ENCODE measurements at places on chromosomes 5 and 9. TPM values are rescaled to one million over a fixed set of nuclear protein-coding genes. Genes with fewer than 3 reads are reported as not detected.

DNA sequence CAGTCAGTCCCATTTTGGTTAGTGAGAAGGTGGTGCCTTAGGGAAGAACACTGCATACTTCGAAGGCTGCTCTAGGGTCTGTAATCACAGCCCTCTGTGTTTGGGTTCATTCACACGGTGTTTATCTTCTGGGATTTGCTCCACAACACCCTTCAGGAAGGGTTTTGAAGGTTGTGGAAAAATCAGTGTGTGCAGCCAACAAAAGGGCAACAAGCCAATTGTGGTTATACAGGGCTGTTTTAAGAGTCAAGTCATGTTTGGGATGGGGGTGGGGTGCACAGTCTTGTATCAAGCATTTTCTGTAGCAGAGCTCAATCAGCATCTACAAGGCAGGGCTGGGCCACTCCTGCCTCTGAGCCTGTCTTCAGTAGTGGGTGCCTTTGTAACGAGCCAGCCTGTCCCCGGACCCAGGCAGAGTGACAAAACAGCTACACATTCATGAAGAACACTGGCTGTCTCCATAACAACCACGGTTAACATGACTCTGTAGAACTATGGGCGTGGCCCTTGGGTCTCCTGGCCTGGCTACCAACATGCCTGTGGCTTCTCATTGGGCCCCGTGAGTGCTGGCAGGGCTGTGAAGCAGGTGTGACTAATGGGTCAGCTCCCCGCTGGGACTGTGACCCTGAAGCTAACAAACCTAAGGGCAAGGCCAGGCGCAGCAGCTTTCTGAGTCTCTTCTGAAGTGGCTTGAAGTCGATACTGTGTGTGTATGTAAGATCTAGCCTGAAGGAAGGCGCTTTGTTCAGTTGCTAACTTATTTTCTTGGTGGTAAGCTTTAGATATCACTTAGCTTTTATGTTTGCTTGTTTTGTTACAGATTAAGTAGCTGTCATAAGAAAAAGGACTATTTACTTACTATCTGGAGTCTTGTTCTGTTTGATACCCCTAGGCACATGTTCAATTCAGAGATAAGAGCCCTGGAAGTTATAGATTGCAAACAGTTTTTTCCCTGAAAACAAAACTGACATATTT lies 27.9 kb upstream of the GOLM1 start:
- peak; percentile 68 for DNase-seq

- no peak for DNase-seq
These were observed 52.5 kb upstream of the SEMA6A start for GRCh38 chr5:116626945-116627679.

Gene NCBP1
- 24.7 TPM for total RNA-seq

DNA sequence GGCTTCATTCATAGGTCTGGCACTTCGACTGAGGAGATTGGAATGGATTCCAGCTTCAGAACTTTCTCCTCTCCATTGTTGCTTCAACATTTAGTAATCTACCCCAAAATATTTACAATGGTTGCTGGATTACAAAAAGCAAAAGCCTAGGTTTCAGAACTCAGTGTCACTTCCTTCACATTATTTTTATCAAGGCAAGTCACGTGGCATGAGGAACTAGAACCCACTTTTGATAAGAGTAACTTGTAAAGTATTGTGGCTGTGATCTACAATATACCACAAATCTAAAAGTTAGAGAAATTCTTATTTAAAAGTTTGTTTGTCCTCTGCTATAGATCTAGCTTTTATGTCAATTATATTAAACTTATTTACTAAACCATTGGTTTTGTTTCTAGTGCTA lies 39.7 kb upstream of the ANKDD1B start:
- no peak for DNase-seq

GRCh38 chr9:116209414-116210116 lies 56.0 kb downstream of the PAPPA start:
- no peak for DNase-seq

- no peak for DNase-seq
These were observed 642 bp upstream of the ITGA1 start for GRCh38 chr5:52786949-52787599.

GRCh38 chr5:143153332-143154119 lies 250.0 kb downstream of the NR3C1 start:
- peak; percentile 81 for DNase-seq

GRCh38 chr5:91977579-91977978 lies 594.5 kb upstream of the ARRDC3 start:
- DNase-seq: no peak

Gene PCDHAC1
- 0.71 TPM for total RNA-seq

Gene PCDHGA7
- 7.3 TPM for total RNA-seq

GRCh38 chr9:34606905-34607304 lies 5.0 kb downstream of the RPP25L start:
- DNase-seq: no peak

DNA sequence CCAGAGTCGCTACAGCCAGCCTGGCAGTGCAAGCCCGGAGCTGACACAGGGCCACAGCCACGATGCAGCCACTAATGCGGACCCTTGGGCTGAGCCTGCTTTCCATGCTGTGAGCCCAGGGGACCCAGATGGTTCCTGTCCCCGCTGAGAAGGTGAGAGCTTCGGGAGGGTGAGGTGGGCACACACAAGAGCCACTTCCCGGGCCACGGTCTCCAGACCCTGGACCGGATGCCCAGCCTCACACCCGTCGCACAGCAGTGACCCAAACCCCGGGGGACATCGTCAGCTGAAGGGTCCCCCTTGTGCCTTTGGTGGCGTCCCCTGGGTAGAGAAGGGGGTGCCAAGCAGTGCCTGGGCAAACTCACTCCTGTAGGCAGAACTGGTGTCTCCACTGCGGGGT lies 13.4 kb downstream of the PAEP start:
- DNase-seq: no peak

- DNase-seq: no peak
These were observed 75.7 kb downstream of the NRG2 start for GRCh38 chr5:139967353-139967752.

- no peak for DNase-seq
These were observed 11.3 kb upstream of the IL6ST start for GRCh38 chr5:56006094-56006493.

DNA sequence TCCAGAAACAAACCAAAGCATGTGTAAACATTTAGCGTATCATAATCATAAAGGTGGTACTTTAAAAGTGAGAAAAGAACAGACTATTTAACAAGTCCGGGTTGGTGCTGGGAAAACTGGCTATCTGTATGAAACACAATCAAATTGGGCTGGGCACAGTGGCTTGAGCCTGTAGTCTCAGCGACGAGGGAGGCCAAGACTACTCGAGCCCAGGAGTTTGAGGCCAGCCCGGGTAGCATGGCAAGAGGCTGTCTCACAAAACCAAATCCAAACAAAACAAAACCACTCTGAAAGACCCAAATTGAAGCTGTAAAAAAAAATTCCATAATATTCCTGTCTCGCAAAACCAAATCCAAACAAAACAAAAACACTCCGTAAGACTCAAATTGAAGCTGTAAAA lies 4.3 kb downstream of the MRNIP start:
- DNase-seq: no peak

DNA sequence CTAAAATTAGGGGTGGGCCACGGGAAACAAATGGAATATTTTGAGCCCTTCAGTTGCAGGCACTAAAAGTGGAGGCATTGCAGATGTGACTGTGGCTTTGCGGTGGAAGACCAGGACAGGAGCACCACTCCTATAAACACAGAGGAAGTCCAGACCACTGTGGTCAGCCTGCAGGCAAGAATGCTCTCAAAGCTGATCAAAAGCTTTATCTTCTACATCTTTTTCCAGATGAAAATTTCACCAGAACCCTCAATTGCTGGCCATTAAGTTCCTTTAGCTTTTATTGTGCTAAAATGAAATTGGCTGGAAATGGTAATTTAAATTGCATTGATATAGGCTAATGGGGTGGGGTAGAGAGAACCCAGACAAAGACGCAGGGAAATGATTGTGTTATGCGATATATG lies 208.8 kb downstream of the ERCC6L2 start:
- DNase-seq: no peak

DNA sequence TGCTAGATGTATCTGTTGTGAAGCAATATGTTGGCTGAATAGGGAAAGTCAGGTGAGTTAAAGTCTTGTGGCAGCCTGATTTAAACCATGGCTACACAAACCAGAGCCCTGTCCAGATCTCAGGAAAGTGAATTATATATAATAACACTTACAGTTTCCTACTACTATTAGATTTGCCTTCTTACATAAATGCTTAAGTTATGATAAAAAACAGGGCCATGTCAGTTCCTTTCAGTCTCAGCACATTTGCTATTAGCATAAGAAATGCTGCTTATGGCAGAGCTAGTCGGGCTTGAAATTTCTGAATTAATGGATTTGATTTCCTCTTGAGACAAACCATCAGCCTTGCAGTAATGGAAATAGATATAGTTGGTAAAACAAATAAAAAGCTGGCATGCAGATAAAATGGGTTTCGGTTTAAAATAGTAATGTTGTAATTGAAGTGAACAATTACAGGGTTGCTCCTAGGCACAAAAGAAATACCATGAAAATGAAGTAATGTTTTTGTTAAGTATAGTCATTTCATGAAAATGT lies 664.2 kb upstream of the ZNF608 start:
- no peak for DNase-seq

DNA sequence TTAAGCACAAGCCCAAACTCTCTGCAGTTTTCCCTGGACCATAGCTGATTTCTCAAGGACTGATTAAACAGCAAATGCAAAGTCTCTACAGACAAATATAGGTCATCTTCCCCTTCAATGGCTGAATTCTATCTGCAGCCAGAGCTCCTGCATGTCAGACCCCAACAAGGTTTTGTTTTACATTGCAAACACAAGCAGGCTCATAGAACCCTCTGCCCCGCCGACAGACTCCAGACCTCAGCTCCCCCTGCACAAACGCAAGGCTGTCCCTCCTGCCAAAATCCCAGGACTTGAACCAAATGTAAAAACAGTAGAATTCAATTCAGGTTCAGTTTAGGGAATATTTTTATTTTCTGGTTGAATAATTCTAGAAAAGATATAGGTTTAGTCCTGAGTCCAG lies 526.7 kb upstream of the TRPC7 start:
- DNase-seq: no peak

Gene QRFP
- not detected for total RNA-seq

- DNase-seq: no peak
These were observed 63.4 kb upstream of the WWC1 start for GRCh38 chr5:168227973-168228615.

DNA sequence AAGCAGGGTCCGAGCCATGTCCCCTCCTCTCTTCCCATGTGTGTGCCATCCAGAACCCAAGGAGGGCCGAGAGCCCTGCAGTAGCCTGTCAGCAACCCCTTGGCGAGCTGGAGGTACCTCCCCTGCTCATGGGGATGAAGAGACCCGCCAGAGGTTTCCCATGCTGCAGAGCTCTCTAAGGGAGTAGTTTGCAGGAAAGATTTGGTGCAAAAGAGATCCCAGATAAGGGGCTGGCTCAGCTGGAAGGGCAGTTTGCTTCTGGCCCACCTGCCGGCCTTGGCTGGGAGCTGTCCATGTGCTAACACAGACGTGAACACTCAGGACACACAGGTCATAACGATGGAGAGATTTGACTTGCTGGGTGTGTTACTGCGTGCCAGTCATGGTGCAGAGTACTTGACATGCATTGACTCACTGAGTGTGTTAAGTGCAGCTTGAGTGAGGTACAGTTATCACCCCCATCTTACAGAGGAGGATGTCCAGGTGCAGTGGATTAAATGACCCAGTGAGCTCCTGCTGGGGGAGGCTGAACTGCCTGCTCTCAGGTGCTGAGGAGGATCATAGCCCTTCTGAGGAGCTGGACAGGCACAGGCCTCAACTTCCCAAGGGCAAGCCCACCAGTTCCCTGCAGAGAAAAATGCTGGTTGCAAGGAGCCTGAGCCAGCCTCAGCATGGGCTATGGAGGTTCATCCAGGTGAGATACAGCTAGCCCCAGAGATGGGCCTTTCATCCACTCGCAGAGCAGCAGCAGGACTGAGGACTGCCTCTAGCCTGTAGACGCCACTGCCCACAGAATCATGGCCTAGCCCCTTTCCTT lies 6.3 kb upstream of the SLC25A48 start:
- DNase-seq: no peak

Measured in sciatic nerve (tissue), 2 donors.